ENCODE measurements at places on chromosomes 7 and 10.

GRCh38 chr7:139995017-139995915 is 67.5 kb downstream of the PARP12 start:
- no peak for DNase-seq

GRCh38 chr10:49534670-49535381 is 4.1 kb downstream of the ERCC6 start:
- DNase-seq = no peak

GRCh38 chr7:4602905-4603842 is 78.9 kb upstream of the FOXK1 start:
- DNase-seq = no peak

- DNase-seq = no peak
These were observed 71.3 kb downstream of the HDAC9 start for GRCh38 chr7:18566829-18567228.

GRCh38 chr10:127278001-127278400 is 81.6 kb upstream of the INSYN2A start:
- no peak for DNase-seq

DNA sequence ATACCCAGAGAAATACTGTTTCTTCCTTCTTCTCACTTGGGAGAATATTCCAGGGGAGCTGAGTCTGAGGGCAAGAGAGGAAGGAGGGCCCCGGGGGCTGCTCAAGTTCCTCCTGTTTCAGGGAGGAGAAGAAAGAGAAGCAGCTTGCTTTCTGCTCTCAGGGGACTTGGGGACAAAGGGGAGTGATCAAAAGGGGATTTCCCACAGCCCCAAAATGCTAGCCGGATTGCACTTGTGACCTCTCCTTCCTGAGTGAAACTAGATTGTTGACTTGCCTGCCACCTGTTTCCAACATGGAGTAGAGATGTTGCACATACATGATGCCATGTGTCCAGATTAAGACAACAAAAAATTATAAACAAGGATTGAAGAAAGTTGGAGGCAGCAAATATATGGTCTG is 28.7 kb upstream of the PDCD4 start:
- DNase-seq = peak; percentile 24

GRCh38 chr10:107425931-107426553 is 261.5 kb upstream of the SORCS1 start:
- no peak for DNase-seq

DNA sequence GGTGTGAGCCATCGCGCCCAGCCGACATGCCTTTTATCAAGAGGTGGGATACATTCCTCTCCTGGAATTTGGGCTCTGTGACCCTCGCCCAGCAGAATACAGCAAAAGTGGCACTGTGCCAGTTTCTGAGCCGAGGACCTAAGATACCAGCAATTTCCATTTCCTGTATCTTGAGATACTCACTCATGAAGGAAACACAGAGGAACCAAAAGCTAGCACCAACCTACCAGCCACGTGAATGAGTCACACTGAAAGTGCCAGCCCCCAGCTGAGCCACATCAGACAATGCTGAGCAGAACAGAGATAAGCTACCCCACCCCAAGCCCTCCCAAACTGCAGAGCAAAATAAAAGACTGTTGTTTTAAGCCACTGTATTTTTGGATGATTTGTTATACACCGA is 56.3 kb downstream of the CACUL1 start:
- DNase-seq = peak; percentile 81

DNA sequence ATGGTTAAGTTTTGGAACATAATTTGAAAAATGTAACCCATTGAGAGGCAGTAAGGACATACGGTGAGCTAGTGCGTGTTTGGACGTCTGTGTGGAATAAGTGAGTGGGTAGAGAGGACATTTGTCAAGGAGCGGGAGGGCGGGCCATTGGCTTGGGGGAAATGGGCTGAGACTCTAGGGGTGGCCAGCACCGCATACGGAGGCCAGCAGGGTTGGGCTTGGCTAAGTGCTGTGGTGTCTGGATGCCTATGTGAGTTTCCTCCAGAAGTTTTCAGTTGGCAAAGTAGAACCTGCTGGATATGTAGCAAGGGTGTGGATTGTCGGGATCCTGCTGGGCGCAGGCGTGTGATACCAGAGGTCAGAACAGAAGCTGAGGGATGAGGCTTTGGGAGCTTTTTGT is 103.0 kb downstream of the TCF7L2 start:
- DNase-seq = no peak

DNA sequence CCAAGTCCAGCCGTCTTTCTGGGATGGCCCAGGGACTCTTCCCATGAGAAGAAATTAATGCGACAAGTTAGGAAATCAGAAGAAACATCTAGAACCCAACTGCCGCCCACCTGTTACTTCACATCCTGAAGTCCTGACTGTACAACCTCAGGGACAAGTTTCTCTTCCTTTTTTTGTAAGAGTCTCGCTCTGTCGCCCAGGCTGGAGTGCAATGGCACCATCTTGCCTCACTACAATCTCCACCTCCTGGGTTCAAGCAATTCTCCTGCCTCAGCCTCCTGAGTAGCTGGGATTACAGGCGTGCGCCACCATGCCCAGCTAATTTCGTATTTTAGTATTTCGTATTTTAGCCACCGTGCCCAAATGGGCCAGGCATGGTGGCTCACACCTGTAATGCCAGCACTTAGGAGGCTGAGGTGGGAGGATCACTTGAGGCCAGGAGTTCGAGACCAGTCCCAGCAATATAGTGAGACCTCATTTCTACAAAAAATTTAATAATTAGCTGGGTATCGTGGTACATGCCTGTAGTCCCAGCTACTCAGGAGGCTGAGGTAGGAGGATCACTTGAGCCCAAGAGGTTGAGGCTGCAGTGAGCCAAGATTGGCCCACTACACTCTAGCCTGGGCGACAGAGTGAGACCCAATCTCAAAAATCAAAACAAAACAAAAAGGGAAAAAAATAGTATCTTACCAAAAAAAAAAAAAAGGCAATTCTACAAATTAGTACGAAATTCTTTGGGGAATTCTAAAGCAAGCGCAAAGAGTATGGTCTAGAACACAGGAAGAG is 20.8 kb downstream of the LAT2 start:
- no peak for DNase-seq

- DNase-seq = no peak
These were observed 251.2 kb downstream of the TNS3 start for GRCh38 chr7:47330561-47331178.

GRCh38 chr10:100612601-100613595 is 77.2 kb downstream of the HIF1AN start:
- no peak for DNase-seq

DNA sequence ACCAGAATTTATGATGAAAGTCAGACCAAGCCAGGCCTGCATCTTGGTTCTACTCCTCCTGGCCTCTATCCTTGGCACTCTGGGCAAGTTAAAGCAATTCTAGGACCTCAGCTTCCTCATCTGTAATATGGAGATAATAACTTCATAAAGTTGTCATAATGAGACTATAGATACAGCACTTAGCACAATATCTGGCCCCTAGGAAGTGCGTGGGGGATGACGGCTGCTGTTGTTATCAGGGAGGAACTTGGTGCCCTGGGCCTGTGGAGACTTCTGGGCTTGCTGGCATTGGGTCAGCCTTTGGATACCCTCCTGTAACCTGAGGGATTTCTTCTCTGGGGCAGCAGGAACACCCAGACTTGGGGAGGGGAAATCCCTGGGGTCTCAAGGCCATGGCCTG is 27.6 kb downstream of the PFKFB3 start:
- no peak for DNase-seq

- no peak for DNase-seq
These were observed 8.0 kb downstream of the GET4 start for GRCh38 chr7:884191-885003.

- DNase-seq = no peak
These were observed 450.6 kb downstream of the DNAJB9 start for GRCh38 chr7:109020251-109020650.

DNA sequence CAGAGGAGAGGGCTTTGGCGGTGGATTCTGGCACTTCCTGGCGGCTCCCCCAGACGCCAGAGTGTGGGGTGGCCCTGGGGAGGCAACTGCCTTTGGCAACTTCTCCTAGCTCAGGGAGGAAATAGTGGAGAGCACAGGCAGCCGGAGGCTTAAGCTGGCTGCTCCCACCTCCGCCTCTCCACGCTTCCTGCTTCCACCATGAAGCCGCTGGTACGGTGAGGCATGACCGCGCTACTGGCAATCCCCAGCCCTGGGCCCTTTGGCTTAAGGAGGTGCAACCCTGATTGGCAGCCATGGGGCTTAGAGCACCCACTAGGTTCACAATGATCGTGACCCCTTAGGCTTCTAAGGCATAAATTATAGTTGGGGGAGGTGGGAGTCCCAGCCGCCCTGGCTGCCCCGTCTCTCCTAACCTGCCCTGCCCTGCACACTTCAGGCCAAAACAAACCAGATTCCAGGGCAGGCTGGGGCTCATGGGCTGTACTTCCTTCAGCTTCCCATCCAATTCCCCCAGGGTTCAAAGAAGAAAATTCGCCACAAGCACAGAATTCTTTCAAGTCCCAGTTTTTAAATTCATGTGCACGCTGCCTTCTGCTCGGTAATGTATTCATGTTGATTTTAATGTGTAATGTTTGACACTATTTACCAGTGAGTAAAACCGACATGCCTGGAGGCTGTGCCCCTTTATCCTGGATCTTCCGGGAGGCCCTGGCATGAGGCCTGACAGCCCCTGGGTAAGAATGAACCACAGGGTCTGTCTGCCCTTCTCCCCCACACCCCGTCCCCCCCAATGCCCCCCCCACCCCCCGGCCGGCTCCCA is 90.7 kb upstream of the LRRC4 start:
- DNase-seq = no peak

- no peak for DNase-seq
These were observed 98.6 kb upstream of the PHYHIPL start for GRCh38 chr10:59077855-59078254.

- DNase-seq = no peak
These were observed 1.8 kb downstream of the SUFU start for GRCh38 chr10:102505462-102506115.

DNA sequence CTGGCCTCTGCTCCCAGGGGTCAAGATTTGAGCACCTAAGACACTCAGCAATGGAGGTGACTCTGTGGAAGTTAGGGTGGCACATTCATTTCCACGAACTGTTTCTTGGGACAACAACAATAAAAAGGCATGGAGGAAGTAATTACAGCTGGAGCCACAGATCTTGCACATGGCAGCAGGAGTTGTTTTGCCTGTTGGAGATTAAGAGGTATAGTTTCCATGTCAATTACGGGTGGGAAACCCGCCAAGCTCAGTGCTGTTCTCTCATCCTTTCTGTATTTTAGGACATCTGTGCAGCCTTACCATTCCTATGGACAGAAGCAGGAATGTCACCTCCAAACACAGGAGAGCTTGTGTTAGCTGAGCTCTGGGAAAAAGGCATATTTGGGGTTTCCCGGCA is 201.2 kb downstream of the SNX10 start:
- DNase-seq = no peak

- DNase-seq = no peak
These were observed 15.0 kb downstream of the PDLIM1 start for GRCh38 chr10:95275726-95276366.

- DNase-seq = no peak
These were observed 4.2 kb upstream of the LIPA start for GRCh38 chr10:89255793-89256192.

- no peak for DNase-seq
These were observed 76.7 kb downstream of the ZRANB1 start for GRCh38 chr10:125018576-125019143.

DNA sequence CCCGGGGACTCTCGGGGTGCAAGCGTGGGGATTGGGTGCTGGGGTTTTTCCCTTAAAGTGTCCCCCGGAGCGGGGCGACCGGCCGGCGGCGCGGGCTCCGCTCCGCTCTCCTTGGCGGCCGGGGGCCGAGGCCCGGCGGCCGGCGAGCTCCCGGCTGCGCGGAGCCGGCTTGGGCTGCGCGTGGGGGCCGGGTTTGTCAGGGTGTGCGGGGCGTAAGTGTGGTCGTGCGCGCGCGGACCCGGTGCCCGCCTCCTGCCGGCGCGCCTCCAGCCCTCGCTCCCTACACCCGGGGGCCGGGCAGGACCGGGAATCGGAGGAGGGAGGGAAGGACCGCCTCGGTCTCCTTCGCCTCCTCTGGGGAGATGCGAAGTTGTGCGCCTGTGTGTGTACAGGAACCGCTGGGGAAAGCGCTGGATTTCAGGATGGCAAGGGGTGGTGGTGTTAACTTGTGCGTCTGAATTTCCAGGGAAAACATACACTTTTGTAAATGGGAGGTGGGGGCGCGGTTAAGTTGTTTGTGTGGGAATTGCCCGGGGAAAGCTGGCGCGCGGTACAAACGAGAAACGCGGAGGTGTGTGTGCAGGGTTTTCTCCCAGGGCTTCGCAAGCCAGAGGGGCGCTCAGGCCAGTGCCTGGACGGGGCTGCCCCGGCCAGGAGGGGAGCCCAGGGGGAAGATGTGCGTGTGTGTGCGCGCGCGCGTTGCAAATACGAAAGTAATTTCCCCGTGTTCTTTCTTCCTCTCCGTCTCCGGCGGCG is 737 bp downstream of the ZMIZ1 start:
- peak; percentile 37 for DNase-seq

DNA sequence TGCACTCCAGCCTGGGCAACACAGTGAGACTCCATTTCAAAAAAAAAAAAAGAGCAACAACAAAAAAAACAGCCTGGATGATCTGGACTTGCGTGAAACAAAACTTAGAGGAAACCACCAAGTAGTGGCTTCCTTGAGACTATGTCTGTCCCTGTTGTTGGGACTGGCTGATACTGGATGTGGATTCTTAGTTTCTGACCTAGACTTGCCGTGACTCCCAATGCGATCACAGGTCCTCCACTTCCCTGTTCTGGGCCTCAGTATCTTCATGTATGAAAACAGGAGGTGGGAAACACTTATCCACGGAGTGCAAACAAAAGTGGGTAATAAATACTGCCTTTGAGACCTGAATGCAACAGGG is 125.7 kb downstream of the PRPF18 start:
- no peak for DNase-seq

DNA sequence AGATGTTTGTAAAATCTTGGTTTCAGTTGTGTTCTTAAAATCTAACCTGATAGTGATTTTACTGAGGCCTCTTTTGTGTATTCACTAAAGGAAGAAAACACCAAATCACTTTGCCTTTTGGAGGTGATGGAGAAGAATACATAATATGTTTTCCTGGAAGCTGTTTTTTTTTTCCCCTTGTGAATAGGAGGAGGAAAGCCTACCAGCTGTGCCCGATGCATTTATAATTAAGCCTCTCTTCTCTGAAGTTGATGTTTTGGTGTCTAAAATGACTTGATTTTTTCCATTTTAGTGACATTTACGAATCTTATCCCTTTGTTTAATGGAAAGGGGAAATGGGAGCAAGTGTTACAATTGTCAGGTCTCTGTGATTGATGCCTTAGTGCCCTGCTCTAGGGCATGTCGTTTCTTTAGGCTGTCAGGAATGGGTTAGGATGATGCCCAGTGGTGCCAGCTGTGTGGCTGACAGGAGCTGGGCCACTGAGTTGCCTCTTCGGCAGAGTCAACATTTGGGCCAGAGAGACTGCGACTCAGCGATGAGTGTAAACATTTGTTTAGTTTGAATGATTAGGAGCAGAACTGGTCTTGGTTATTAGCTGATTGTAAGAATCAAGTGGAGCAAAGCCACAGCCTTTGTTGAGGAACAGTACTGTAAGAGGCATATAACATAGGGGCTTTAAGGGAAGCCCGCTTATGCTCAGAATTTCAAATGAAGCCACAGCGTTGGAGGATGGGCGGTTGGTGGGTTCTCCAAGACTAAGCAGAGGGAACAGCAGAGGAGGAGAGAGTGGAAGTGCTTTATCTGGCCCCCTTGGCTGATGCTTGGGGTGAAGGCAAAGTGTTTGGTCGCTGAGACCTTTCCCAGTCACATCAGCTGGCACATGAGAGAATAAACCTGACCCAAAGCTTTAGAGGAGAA is 81.6 kb downstream of the CDK14 start:
- no peak for DNase-seq

- DNase-seq = no peak
These were observed 219.2 kb upstream of the ZNF32 start for GRCh38 chr10:43867667-43868565.

- peak; percentile 51 for DNase-seq
These were observed 1.2 kb upstream of the LZTS2 start for GRCh38 chr10:100998183-100998990.

Data from activated gamma-delta T cell treated with Interleukin-2 at 50 U/mL for 16 hours (primary cell).